ENCODE measurements at places on chromosomes 7 and 10.

DNA sequence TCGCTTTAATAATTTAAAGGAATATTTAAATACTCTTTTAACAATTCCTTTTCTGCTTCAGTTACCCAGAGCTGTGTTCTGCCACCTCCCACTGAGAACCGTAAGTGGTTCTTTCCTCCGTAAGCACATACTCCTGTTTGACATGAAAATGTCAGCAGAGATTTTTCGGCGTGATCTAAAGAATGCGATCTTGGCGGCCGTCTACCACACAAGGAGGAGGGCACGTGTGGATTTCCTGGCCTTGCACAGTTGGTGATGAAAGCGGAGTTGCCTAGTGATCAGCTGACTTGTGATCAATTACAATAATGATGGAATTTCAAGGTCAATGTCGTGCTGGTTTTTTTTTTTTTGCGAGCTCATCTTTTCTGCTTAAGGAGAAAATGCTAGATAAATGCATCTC lies 35.6 kb upstream of the INSIG1 start:
- no peak for DNase-seq

- DNase-seq, result no peak
Observed at GRCh38 chr10:4527281-4527970, 298.6 kb upstream of the AKR1E2 start.

DNA sequence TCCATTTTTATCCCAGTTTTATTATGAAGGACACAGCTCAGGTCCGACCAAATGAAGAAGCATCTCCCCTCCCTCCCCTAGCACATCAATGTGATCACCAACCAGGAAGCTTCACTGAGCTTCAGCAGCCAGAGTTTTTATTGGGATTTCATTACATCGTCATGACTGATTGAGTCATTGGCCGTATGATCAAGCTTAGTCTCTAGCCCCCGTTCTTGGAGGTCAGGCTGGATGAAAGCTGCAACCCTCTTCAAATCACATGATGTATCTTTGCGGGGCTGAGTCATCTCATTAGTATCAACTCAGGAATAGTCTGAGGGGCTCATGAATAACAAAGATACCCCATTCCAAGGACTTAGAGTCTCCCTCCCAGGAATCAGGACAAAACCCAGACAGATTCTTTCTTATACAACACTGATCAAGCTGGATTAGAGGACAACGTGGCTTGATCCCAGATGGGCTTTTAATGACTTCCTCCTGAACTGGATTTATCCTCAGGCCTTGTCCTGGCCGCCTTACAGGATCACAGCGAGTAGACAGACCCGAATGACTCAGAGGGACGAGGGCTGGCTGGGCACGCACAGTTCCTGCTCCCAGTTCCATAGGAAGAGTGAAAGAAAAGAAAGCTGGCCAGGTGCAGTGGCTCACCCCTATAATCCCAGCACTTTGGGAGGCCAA lies 14.5 kb downstream of the LIMK1 start:
- no peak for DNase-seq

GRCh38 chr7:136061433-136061832 lies 84.3 kb upstream of the MTPN start:
- DNase-seq, result no peak

- no peak for DNase-seq
Observed at GRCh38 chr10:62618576-62619412, 185.7 kb upstream of the ADO start.

GRCh38 chr10:105149371-105149891 lies 508.3 kb downstream of the SORCS3 start:
- DNase-seq, result no peak

DNA sequence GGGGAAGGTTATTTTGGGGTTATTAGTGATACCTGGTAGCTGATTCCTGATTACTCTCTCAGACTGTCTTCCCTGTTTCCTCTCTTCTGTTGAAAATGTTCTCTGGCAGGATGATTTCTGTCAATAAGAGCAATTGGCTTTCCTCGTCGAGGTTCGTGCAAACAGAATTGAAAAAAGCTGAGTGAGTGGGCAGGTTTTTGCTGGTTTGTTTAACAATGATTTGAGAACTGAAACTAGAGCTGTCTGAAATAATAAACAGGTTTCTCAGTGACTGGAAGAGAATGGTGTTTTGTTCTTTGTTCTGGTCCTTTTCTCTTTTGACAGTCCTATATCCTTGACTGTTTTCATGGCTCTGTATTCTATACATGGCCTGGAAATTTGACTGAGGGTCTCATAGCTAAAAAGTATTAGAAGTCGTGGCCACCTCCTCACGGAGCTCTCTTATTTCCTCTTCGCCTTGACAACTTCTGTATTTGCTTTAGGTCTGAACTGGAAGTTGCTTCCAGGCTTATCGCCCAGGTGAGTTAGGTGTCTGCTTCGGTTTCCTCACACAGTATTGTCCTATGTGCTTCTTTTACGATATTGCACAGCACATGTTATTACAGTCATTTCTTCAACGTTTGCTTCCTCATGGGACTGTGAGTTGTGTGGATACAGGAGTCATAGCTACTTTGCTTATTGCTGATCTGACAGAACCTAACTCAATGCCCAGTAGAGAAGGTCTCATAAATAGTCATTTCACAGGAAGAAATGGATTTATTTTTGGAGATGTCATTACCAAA lies 403.6 kb downstream of the NRG3 start:
- DNase-seq, result no peak

GRCh38 chr7:36366005-36366717 lies 23.5 kb upstream of the ANLN start:
- DNase-seq, result no peak

DNA sequence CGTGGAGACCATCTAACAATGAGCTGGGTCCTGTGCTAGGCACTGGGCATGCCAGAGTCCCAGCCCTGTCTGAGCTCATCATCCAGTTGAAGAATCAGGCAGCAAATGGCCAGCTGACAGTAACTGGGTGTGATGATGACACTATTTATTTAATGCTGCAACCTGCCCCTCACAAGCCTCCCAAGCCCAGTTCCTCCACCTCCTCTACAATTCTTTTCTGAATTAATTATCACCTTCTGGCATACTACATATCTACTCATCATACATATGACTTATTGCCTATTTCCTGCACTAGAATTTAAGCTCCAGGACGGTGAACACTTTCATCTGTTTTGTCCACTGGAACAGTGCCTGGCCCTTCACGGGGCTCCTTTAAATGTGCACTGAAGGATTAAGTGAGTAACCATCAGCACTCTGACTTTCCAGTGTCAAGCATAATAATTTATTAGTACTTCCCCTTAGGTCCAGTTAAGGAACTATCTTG lies 96.7 kb upstream of the LAMB4 start:
- no peak for DNase-seq

GRCh38 chr7:34187798-34188307 lies 282.5 kb downstream of the BMPER start:
- DNase-seq, result no peak

- no peak for DNase-seq
Observed at GRCh38 chr10:26809973-26810372, 50.8 kb downstream of the ABI1 start.

DNA sequence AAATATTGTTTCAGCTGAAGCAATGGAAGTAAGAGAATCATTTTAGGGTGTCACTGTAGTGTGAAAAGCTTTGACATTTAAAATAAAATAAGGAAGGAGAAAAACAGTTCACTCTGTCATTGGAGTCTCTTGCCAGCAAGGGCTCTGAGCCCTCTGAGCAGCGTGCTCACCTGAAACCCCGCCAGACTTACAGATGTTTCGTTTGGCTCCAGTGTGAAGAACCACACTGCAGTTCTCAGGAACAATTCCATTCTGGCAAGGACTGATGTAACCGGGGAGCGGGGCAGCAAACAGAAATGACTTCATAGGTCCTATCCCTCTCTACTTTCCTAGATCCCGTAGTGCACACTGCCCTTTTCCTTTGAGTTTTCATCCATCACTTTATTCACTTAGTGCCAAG lies 164.3 kb downstream of the CELF2 start:
- no peak for DNase-seq

GRCh38 chr7:143419880-143420279 lies 11.2 kb upstream of the EPHA1 start:
- no peak for DNase-seq

- no peak for DNase-seq
Observed at GRCh38 chr10:130242513-130242912, 106.3 kb downstream of the GLRX3 start.

DNA sequence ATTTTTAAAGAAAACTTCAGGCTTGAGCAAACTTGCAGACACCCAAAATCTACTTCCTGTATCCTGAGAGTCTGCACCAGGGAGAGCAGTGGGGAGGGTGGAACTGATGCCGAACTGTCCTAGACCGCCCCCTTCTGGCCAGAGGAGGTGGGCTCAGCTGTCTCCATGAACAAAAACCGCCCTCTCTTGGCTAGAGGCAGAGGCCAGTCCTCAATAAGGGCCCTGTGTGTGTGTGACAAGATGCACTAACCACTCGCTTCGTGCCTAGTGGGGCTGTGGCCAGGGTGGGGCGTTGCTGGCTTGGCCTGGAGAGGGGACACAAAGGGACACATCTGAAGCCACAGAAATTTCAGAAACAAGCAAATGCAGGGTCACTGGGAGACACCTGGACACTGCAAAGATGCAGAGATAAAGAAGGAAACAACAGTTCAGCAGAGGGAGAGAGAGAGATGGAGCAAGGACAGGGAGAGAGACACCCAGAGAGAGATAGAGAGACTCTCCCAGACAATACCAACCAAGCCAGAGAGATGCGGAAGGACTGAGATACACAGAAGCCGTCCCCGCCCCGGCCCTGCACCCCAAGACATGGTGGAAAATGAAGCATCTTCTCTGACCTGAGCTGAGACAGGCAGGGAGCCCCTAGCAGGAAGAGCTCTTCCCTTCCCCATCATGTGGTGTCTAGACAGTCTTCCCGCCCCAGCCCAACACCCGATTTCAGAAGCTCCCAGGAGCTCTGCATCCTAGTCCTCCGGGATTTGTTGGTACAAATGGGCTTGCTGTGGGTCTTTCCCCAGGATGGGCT lies 22.7 kb upstream of the FXYD4 start:
- peak; percentile 84 for DNase-seq

- DNase-seq, result no peak
Observed at GRCh38 chr7:416761-417624, 102.7 kb downstream of the PDGFA start.

- no peak for DNase-seq
Observed at GRCh38 chr7:25759748-25760147, 392.2 kb upstream of the NFE2L3 start.

DNA sequence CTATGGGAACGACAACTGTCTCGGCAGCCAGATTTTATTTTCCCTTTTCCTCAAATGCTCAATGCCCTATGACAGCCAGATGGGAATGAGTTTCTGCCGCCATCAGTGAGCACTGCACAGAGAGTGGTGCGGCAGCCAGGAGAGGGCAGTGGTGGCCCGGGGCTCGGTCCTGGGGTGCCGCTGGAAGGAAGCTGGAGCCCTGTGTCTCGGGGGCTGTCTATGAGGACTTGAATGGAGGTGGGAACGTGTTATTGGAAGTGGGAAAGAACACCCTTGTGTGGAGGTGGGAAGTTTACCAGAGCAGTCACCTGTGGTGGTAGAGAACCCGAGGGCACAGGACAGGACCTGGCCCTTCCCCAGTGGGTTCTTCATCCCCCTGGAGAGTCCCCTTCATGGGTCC lies 35.8 kb downstream of the JAKMIP3 start:
- no peak for DNase-seq

GRCh38 chr7:130899638-130900401 lies 165.8 kb upstream of the KLF14 start:
- no peak for DNase-seq

- no peak for DNase-seq
Observed at GRCh38 chr10:113503930-113504329, 48.9 kb upstream of the HABP2 start.

DNA sequence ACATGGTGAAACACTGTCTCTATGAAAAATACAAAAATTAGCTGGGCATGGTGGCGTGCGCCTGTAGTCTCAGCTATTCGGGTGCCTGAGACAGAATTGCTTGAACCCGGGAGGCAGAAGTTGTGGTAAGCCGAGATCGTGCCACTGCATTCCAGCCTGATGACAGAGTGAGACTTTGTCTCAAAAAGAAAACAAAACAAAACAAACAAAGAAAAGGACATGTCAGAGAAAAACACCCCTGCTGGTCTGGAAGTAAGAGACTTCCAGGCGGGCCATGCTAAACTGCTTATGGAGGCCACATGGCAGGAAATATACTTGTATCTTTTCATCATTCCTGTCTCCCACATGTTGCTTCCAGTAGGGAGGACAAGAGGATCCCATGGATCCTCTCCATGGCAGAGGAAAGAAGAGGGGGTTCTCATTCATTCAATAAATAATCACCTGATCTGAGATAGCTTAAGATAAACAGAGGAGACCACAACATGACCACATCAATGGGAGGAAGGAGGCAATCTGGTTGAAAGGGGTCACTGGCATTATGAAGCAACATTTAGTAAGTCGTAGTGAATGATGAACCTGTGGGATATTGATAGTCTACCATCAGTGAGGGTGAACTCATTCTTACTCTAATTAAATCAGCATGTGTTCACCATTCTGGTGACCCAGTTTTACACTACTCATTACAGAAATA lies 60.5 kb upstream of the ZNF138 start:
- no peak for DNase-seq

GRCh38 chr10:35194906-35195305 lies 68.3 kb downstream of the CREM start:
- peak; percentile 35 for DNase-seq

DNA sequence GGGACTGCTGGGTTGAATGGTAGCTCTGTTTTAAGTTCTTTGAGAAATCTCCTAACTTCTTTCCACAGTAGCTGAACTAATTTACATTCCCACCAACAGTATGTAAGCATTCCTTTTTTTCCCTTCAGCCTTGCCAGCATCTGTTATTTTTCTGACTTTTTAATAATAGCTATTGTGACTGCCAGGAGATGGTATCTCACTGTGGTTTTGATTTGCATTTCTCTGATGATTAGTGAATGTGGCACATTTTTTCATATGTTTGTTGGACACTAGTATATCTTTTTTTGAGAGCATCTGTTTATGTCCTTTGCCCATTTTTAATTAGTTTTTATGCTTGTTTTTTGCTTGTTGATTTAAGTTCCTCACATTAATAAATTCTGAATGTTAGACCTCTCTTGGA lies 990.8 kb downstream of the GATA3 start:
- no peak for DNase-seq

DNA sequence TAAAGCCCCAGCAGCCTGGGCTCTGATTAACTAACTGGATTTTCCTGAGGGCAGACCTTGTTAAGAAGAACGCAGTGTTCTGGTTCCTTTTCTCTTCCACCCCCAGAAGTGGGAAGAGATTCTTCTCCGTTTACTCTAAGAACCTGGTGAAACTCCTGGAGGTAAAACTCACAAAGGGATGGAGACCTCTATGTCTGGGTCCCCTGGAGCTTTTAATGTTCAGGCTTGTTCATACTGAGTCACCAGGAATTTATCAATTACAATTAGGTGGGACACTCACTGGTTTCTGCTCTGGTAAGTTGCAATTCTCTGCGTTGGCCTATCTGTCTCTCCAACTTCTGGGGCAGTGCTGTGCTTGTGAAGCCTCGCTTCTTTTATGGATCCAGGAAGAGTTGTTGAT lies 73.3 kb upstream of the CACNB2 start:
- DNase-seq, result no peak

GRCh38 chr7:151727579-151728285 lies 149.2 kb downstream of the PRKAG2 start:
- no peak for DNase-seq
